ENCODE measurements at places on chromosomes 5 and 9.

- no peak for DNase-seq
Measured at GRCh38 chr5:155027993-155028629, 14.6 kb downstream of the KIF4B start.

GRCh38 chr5:153865016-153865415 lies 173.7 kb downstream of the FAM114A2 start:
- DNase-seq, result no peak

DNA sequence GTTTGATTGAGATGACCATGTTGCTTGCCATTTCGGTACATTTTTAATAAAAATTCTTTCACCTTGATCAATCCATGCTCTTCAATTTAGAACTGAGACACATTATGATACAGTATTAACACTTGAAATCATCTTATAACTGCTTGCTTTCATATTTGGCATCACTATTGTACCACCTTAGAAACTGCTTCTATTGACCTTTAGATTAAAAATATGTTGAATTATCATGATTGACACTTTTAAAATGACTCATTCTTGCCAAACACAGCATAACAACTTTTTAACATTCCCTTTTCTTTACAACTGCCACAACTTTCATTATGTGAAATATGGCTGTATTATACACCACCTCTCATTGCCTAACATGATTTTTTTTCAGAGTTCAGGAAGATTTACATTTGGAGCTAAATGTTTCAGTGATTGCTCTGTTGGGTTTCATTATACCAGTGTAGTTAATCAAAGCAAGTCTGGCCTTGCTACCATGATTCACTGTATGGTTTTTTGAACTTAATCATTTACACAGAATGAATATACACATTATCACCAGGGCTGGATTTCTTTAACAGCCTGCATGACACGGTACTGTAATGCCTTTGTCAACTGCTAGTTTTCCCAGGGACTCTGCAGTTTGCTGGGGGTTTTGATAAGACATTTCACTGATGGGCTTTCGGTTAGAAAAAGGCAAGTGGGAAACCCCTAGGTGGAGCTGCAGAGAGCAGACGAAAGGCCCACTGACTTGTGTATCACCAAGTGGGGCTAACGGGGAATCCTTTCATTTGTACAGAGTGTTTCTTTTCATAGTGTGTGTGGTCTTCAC lies 93.6 kb upstream of the TLE4 start:
- DNase-seq, result no peak

DNA sequence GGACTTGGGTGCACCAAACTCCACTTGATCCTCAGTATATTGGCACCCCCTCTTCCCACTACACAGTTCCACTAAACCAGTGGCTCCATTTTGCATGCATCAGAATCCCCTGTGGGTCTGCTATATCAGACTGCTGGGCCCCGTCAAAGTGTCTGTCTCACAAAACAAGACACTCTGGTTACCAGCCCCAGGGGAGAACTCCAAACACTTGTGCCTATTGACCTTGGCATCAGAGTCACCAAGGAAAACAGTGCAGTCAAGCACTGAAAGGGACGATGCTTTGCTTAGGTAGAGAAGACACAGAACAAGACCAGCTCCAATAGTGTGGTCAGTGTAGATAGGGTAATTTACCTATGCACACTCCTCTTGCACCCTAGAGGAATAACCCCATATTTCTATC lies 205.8 kb upstream of the RAI14 start:
- DNase-seq, result no peak

DNA sequence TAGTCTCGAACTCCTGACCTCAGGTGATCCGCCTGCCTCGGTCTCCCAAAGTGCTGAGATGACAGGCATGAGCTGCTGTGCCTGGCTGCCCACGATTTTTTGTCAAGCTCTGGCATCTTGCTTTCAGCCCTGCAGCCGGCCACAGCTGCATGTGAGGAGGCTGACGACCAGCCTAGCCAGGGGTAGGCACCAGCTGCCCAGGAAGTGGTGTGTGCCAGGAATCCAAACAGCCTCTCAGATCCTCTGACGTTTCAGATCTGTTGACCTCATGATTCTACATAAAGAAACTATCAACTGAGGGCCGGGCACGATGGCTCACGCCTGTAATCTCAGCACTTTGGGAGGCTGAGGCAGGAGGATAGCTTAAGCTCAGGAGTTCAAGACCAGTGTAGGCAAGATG lies 19.0 kb downstream of the DYNC2I2 start:
- DNase-seq, result no peak

DNA sequence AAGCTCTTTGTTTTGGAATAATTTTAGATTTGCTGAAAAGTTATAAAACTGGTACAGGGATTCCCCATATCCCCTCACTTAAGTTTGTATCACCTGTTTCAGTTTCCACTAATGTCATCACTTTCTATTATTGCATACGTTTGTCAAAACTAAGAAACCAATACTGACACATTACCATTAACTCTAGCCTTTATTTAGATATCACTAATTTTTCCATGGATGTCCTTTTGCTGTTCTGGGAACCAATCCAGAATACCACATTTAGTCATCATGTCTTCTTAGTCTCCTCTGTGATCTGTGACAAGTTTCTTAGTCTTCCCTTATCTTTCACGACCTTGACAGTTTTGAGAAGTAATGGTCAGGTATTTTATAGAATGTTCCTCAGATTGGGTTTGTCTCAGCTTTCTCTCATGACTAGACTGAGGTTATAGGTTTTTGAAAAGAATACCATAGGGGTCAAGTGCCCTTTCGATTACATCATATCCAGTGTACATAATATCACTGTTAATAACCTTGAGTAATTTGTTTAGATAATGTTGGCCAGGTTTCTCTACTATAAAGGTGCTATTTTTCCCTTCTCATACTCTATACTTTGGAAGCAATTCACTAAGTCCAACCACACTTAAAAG lies 51.9 kb upstream of the NMUR2 start:
- DNase-seq, result no peak

- no peak for DNase-seq
Measured at GRCh38 chr9:125956102-125956501, 208.9 kb downstream of the PBX3 start.

DNA sequence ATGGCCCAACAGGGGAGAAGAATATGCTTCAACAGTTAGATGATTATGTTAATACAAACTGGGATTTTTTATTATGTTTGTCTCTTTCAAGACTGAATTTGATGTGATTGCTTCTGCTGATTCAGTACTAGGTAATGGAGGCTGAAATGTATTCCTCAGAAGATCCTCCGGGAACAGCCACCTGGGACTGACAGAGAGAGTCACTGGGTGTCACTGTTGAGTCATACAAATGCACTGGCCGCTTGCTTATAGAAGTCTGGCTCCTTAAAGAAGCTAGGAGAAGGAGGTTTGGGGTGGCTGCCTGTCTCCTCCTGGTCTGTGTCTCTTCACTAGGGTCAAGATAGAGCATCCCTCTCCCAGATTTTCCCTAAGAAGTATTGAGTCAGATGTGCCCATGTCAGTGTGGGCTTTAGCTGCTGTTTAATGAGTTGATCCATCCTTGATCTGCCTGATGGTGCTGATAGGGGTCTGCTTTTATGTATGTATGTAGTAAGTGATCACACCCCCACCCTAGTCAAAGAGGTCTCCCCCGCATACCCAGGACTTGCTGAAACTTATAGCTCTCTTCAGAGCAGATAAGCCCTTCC lies 773.4 kb downstream of the BRINP1 start:
- no peak for DNase-seq

GRCh38 chr5:180330270-180330648 lies 22.9 kb downstream of the GFPT2 start:
- DNase-seq, result no peak

- no peak for DNase-seq
Measured at GRCh38 chr9:12904261-12905000, 129.6 kb downstream of the LURAP1L start.

DNA sequence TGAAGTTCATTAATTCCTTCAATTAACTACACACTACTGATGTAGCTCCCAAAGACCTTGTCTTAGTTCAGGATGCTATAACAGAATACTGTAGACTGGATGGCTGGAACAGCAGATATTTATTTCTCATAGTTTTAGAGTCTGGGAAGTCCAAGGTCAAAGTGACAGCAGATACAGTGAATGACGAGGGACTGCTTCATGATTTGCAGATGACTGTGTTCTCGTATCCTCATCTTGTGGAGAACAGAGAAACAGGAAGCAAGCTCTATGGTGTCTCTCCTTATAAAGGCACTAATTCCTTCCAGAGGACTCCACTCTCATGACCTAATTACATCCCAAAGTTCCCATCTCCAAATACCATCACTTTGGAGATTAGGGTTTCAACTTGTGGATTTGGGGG lies 65.6 kb upstream of the MAP1B start:
- DNase-seq, result no peak

- DNase-seq, result no peak
Measured at GRCh38 chr5:168334695-168335094, 43.2 kb downstream of the WWC1 start.

DNA sequence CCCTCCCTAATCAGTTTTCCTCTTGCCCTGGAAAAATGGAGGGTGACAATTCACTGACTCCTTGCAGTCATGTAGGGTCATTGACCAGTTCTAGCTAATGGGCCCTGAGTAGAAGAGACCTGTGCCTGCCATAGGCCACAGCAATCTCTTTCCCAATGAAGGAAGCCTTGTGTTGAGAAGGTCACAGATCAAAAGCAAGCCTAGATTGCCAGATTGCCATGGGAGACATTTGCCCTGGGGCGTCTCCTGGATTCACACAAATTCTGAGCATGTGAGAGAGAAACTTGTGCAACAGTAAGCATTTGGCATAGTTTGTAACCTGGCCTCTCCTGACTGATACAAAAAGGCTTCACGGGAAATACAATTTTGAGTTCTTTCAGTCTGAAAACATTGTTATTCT lies 148.0 kb downstream of the NUDT12 start:
- no peak for DNase-seq

GRCh38 chr9:109967651-109968642 lies 187.9 kb downstream of the PALM2AKAP2 start:
- no peak for DNase-seq

- no peak for DNase-seq
Measured at GRCh38 chr5:169980418-169981053, at the start of gene INSYN2B. TSS of gene INSYN2B (minus strand) at chr5:169980495. CDS start at chr5:169883898, 96,597 bp downstream.

- no peak for DNase-seq
Measured at GRCh38 chr9:124676159-124676551, 95.0 kb downstream of the NR6A1 start.

GRCh38 chr5:32360906-32361305 lies 48.2 kb upstream of the MTMR12 start:
- no peak for DNase-seq

GRCh38 chr9:115770521-115770920 lies 383.1 kb upstream of the PAPPA start:
- no peak for DNase-seq

DNA sequence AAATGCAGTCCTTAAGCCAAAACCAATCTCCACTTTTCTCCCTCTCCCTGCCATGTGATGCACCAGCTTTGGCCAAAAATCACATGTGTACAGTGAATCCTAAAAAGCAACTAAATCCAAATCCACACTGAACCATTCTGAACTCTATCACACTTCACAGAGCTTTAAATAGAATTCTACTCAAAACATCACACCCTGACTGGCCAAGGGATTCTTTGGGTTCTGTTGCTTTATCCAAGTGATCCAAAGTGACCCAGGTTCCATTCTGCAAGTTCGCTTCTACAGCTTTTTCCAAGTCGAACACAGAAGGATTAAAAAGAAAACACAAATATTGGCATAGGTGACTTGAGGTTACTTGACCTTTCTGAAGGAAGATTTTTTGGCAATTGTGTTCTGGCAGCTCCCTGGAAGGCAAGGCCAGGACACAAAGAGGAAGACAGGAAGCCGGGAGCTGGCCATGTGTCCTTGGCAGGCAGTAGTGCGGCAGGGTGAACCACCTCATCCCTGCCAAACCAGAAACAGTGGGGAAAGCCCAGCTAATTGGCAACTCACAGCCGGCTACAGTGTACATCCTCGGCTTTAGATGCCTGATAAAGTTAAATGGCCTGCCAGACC lies 115.0 kb downstream of the NFIB start:
- no peak for DNase-seq

DNA sequence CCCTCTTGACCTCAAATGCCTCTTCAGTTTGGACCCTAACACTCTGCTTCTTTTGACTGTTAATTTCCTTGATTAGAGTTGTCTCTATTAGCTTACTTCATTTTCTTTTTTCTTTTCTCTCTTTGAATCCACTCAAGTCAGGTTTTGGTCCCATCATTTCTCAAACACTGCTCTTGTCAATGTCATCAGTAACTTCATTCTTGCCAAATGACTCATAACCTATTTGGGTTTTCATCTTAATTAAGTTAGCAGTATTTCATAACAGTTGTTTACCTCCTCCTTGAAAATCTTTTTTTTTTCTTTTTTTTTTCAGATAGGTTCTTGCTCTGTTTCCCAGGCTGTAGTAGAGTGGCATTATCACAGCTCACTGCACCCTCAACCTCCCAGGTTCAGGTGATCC lies 119.6 kb downstream of the PARP8 start:
- DNase-seq, result no peak

DNA sequence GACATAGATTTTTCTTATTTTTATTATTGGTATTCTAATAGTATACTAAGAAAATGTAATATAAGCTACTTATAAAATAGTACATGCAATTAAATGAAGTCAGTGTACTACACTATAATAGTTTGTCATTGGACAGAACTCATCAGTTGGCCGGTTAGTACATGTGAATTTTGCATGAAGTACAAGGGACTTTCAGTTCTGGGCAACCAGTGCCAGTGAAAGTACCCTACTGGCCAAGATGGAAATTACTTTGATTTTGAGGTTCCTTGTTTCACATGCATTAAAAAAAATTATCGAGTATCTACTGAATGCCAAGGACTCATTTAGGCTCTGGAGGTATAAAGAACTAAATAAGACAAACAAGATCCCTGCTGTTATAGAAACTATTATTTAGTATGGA lies 213.4 kb upstream of the ELL2 start:
- no peak for DNase-seq

GRCh38 chr5:1185629-1186350 lies 15.6 kb upstream of the SLC6A19 start:
- no peak for DNase-seq

GRCh38 chr9:126472948-126473298 lies 140.8 kb upstream of the LMX1B start:
- DNase-seq, result no peak

DNA sequence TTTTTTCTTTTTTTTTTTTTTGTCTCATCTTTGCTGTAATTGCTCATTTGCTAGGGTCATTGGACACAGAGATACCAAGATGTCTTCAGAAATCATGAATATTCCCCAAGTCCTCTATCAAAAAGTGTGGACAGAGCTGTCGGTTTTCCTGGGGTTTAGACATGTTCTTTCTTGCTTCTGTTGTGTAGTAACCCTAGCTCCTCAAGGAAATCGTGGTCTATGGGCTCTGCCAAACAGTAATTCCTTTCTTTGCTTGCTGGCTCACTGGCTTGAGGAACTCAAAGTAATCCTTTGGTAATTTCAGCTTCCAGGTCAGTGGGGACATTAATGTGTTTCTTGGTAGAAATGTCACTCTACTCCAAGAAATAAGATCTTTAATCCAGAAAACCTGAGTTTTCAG lies 101.7 kb downstream of the TMC1 start:
- no peak for DNase-seq

DNA sequence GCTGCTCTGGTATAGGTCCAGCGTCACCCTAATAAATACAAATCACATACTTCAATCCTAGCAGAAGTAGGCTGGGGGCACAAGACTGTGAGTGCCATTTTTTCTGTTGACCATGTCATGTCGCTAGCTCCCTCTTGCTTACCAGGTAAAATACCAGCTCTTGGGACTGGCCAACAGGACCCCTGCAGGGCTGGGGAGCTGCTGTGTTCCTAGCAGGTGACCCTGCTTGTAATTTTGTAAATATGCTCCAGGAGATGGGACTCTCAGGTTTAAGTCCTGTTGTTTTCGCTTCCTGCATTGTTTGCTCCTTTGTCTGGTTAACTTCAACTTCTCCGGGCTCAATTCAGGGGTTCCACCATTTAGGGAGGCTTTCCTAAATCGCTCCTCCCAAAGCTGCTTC lies 286.6 kb upstream of the DAP start:
- no peak for DNase-seq
